ENCODE measurements at places on chromosomes 2 and 18.

DNA sequence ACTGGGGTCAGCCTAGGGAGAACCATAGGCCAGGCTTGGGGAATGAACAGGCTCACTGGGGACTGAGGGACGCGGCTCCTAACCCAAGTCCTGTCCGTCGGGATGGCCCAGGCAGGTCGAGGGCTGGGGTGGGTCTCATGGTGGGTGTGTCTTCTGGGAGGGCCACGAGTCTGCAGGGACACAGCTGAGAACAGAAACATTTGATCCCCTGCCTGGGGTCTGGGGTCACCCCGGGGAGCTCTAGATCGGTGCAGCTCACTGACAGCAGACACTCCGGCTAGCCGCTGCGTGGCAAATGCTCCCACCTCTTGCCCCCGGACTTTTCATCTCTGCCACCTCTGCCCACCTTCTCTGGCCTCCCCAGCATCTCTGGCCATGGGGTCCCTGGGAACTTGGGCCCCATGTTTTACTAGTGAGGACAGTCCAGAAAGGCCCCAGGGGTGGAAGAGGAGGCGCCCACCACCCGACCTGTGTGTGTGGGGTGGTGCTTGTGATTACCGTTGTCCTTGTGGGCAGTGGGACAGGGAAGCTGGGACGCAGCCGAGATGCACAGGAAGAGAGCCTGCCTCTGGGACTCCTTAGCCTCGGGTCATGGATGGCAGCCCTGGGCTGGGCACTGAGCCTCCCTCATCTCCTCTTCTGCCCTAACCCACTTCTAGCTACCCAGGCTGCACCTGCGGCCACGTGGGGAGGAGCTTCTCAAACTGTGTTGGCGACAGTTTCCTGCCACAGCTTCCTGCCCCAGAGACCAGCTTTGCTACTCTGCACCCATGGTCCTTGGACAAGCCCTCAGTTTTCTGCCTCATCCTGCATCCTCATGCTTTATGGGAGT lies 4.9 kb downstream of the ZAP70 start:
- DNase-seq: no peak

GRCh38 chr18:49784427-49785185 lies 28.7 kb downstream of the ACAA2 start:
- DNase-seq: no peak

- DNase-seq: no peak
Measured at GRCh38 chr2:60285626-60286316, 267.7 kb downstream of the BCL11A start.

- DNase-seq: no peak
Measured at GRCh38 chr2:159131914-159132281, 154.6 kb downstream of the WDSUB1 start.

- no peak for DNase-seq
Measured at GRCh38 chr2:85310330-85310729, 17.5 kb downstream of the TGOLN2 start.

GRCh38 chr2:194004590-194005206 lies 1652.3 kb upstream of the SLC39A10 start:
- DNase-seq: no peak

GRCh38 chr2:216302981-216303676 lies 69.2 kb downstream of the MARCHF4 start:
- no peak for DNase-seq

DNA sequence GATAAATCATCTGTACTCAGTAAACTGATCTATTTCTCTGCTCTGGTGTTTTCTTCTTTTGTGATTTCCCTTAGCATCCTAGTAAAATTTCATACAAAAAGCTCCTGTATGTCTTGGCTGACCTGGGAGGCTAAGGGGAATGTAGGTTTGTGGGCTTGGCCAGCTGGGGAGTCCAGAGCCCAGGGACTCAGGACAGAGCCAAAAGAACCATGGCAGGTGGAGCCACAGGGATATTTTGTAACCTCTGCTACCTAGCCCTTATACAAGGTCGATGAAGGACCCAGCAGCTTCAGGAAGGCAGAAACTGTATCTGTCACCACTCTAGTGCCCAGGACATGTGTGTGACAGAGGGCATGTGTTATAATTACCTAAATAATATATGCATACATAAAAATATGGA lies 22.7 kb upstream of the ZCCHC2 start:
- no peak for DNase-seq

GRCh38 chr18:43534511-43534910 lies 257.2 kb upstream of the SYT4 start:
- DNase-seq: no peak

DNA sequence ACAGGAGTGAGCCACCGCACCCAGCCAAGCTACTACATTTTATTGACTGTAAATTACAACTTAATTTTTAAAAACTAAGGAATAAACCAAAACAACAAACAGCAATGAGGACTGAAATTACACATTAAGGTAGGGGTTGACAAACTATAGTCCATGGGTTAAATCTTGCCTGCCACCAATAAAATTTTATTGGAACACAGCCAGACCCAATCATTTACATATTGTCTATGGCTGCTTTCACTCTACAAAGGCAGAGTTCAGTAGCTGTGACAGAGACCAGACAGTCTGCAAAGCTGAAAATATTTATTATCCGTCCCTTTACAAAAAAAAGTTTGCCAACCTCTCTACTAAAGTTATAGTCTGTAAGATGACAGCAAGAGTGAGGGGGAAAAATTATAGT lies 24.3 kb upstream of the UGP2 start:
- no peak for DNase-seq

- peak; percentile 13 for DNase-seq
Measured at GRCh38 chr2:241540771-241541561, 17.6 kb upstream of the BOK start.

DNA sequence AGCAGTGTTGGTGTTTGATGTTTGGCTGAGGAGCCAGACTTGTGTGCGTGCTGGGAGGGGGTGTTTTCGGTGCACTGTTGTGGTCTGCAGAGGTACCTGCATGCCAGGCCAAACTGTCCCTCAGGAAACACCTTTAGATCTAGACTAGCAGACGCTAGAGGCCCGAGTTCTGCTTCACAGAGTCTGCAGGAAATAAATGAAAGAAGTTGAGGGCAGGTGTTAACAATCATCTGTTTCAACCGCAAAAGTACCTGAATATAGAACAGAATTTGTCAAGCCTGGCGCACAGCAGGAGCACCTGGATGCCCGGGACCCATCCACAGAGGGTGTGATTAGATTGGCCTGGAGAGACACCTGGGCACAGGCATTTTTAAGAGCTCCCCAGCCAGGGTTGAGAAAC lies 40.5 kb upstream of the REL start:
- DNase-seq: no peak

GRCh38 chr2:95526360-95527341 lies 42.1 kb upstream of the TRIM43B start:
- DNase-seq: peak; percentile 49

- DNase-seq: no peak
Measured at GRCh38 chr18:46265196-46266156, 161.3 kb downstream of the HAUS1 start.

- no peak for DNase-seq
Measured at GRCh38 chr2:53672881-53673522, 94.6 kb upstream of the CHAC2 start.

DNA sequence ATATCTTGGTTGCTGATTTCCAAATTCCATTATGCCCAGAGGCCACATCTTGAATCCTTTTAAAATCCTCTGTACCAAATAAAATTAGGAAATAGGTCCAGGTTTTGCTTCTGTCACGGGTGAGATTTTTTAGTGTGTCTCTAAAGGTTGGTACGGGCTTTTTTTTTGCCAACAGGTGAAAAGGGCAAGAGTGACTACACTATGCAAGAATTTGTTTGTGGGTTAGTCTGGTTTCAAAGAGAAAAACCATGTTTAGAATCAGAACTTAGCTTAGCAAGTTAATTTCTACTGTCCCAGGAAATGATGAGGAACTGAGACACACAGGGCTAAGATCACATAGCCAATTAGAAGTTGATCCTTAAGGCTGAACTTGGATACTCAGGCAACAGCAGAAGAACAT lies 41.7 kb downstream of the POLR1A start:
- no peak for DNase-seq

DNA sequence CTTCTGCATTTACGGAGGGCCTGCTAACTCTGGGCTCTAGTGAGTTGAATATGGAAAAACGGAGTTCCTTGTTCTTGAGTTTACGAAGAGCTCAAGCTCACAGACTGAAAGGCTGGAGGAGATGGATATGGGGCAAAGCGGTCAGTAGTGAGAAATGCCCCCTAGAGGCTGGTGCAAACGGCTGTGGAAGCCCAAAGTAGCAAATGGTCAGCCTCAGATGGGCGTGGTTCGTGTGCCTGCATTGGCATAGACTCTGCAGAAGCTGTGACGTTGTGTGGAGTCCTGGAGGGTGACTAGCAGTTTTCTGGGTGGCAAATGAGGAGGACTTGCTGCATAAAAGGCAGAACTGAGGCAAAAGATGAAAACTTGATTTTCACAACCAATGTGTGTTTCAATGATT lies 93.6 kb upstream of the TWIST2 start:
- DNase-seq: no peak

DNA sequence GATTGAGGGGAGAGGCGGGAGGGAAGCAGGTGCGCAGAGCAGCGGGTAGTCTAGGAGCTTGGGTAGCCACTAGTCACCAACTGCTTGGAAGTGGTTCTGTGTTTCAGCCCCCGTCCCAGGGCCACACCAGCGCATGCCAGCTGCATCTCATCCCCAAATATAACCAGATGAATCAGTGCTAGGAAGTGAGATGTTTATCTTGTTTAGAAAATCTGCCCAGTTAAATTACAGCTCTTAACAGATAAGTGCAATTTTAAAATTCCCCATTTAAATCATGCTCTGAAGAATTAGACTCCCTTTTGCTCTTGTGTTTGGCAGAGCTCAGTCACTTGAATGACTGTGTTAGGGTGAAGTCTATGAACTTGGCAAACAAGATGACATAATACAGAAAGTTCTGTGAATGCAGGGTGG lies 193.8 kb downstream of the SEPTIN10 start:
- DNase-seq: no peak

GRCh38 chr2:191617575-191617974 lies 60.4 kb upstream of the NABP1 start:
- DNase-seq: peak; percentile 22

- no peak for DNase-seq
Measured at GRCh38 chr2:30514848-30515435, 67.9 kb downstream of the LCLAT1 start.

DNA sequence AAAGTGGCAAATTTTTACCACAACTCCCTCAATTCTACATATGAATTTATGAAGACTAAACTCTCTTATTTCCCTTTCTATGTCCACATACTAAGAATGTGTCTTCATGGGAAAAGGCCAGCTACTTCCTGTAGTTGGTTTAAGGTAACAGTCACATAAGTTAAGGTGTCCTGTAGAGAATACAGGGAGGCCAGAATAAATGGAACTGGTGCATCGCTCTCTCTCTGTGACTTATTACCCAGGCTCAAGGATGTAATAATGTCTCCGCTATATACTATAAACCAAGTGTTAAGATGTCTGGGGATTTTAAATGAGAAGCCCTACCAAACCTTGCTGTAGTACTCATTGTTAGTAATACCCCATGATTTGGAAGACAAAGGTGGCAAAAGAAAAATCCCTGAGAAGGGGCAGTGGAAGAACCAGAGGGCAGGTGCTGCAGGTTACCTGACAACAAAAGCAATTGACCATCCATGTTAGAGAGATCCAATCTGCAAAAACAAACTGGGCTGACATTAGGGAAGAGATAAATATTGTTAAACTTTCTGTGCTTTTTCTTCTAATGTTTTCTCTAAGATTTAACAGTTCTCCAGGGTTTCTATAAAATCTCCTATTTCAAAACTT lies 372.8 kb downstream of the TMX3 start:
- DNase-seq: no peak

DNA sequence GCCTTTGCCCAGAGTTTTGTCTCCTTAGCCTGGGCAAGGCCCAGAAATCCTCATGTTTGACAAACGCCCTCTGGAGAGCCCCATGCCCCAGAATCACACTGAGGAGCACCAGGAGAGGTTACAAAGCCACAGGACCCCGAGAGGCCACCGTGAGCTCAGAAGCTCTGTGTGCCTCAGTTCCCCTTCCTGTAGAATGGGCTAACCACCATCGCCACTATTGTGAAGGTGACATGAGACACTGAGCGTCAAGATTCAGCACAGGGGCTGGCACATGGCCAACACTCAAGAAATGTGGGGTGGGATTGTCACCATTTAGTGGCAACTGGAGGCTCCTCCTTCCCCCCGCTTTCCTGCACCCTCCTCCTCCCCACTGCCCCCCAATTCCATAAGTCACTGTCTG lies 1.2 kb upstream of the NMUR1 start:
- no peak for DNase-seq

- no peak for DNase-seq
Measured at GRCh38 chr2:165112133-165112573, 91.7 kb downstream of the SCN3A start.

DNA sequence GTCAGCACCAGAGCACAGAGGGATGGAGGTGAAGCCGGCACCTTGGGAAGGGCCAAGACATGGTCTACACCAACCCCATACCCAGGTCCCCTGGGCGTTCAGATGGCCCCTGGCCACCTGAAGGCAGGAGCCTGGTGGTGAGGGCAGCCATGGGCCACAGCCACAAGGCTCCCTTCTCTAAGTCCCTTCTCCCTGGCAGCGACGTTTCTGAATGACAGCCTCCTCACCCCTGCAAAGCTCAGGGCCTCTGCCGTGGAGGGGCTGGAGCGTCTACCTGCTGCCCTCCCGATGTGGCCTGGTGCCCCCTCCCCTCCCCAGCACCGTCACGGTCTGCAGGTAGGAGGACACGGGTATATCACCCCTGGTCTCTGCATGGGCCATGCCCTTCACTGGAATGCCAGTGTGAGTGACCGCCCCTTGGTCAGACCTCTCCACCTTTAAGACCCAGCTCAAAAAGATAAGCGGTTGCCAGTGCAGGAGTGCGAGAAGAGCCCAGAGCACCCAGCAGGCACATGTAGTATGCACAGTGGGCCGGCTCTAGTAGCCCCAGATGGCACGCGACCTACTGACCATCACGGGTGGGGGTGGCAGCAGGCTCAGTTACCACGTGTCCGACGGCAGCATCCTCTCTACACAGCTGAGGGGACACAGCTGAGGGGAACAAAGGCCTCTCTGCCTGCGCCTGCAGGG lies 46.6 kb downstream of the HS6ST1 start:
- no peak for DNase-seq

- DNase-seq: no peak
Measured at GRCh38 chr2:72222829-72223564, 75.3 kb upstream of the CYP26B1 start.

GRCh38 chr18:62186499-62186773 lies 420 bp downstream of the PIGN start:
- DNase-seq: no peak

GRCh38 chr2:105129722-105130232 lies 91.9 kb downstream of the MRPS9 start:
- no peak for DNase-seq

DNA sequence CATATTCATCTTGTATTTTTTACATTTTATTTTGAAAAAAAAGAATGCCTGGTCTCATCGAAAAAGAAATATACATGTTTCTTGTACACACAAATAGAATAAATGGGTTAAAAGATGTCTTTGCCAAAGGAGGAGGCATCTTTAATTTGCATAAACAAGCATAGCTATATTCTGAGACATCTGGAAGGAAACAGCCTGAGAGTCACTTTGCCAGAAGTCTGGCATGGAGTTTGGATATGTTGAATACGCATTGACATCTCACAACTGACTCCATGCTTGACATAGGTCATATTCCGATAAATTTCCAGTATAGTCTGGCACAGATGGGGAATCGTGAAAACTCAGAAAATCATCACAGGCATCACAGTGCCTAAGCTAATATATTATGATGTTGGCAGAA lies 1317.5 kb upstream of the CELF4 start:
- DNase-seq: no peak

Data from stimulated activated CD4-positive, alpha-beta T cell treated with anti-CD3 and anti-CD28 coated beads, Interleukin-1b, Interleukin-23, amount 100 ng/mL, for 1 hour (primary cell).